ENCODE measurements at places on chromosomes 1 and 21.

GRCh38 chr21:46113497-46114176 is 15.7 kb downstream of the COL6A2 start:
- no peak for DNase-seq

GRCh38 chr21:38386967-38387366 is 111.3 kb downstream of the ERG start:
- DNase-seq, result peak; percentile 79

DNA sequence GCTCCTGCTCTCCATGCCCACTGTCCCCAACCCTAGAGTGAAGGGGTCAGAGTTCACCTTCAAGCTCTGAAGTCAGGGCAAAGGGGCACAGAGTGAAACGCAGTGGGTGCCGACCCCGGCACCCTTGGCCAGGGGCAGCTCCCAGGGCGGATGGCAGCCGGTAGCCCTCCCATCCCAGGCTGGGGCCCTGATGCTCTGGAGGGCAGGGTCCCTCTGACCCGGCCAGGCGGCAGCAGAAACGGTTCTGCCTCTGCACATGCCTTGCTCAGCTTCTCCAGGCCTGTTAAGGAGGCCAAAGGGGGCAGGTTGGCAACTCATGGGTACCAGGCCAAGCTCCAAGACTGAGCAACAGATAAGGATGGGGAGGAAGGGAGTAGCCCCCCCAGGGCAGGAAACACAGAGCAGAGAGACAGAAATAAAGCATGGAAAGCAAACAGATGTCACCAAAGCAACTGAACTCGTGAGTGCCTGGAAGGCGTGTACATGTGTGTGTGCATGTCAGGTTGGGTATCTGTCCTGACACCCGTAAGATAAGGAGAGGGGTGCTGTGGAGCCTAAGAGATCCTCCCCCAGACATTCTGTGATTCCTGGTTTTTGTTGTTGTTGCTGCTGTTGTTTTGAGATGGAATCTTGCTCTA is 112.3 kb upstream of the IFFO2 start:
- no peak for DNase-seq

- no peak for DNase-seq
Observed at GRCh38 chr1:45275054-45275453, 51.6 kb upstream of the HPDL start.

GRCh38 chr1:231215681-231216385 is 25.2 kb upstream of the GNPAT start:
- no peak for DNase-seq

GRCh38 chr21:16976193-16976592 is 536.6 kb upstream of the CXADR start:
- no peak for DNase-seq

- DNase-seq, result no peak
Observed at GRCh38 chr1:181514298-181515290, 31.3 kb downstream of the CACNA1E start.

DNA sequence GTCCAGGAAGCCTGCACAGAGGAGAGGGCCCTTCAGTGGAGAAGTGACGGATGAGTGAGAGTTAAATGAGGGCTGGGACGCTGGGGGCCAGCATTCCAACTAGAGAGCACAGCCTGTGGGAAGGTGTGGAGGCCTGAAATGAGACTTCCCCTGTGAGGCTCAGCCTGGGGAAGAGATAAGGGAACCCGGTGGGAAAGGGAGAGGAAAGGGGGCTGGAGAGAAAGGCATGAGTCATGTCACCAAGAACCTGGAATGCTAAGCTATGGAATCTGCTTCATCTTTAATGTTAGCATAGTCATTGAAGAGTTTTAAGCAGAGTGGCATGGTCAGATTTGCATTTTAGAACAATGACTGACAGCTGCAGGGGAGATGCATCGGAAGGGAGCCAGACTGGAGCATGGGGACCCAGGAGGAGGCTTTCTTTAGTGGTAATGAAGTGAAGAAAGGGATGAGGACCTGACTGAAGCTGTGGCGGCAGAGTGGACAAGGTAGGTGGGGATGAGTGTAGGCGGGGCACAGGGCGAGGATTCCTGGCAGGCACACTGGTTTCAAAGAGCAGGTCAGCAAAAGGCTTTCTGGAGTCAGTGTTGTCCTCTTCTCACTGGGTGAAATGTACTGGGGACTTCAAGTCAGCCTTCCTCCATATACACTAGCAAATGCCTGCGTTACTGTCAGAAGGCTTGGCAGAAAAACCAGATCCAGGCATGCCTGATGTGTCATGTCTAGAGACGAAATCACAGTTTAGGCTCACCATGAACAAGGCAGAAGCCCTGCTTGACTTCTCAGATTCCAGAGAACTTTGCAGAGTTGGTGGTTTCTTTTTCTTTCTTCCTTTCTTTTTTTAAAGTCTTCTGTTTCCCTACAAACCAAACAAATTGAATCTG is 8.0 kb downstream of the RGL1 start:
- no peak for DNase-seq

DNA sequence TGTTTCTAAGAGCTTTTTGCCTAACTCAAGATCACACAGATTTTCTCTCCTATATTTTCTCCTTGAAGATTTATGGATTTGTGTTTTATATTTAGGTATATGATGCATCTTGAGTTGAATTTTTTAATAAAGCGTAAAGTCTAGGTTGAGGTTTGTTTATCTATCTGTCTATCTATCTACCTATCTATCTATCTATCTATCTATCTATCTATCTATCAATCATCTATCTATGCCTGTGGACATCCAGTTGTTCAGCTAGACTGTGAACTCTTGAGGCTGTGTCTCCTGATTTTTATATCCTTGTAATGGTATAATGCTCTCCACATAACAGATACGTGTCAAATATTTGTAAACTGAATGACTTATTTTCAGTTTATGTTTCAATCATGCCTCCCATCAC is 120.1 kb downstream of the DNAH14 start:
- DNase-seq, result no peak

- DNase-seq, result no peak
Observed at GRCh38 chr1:196427976-196428734, 180.1 kb downstream of the KCNT2 start.
